ENCODE measurements at places on chromosomes 5 and 9.
A peak's percentile ranks its signal among the peaks of the same experiment; 100 is the strongest.

DNA sequence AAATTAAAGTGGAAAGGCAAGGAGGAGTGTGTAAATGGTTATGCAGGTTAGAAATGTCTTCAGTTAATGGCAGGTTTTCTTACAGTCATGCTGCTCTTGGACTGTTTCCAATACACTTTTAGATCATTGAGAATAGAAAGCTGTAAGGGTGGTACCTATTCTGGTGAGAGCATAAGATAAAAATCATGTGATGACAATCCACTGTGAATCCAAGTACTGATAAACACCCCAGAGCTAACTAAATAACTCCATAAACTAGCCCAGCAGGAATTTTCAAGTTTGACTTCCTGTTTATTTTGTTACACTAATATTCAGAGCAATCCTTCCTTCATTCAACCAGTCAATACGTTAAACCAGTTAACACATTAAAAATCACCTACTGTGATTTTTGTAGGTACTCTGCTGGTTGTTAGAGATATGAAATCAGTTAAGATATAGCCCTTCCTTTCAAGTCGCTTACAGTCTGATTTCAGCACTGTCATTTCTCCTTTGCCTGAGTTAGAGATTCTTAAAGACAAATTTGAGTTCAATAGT lies 22.6 kb downstream of the VCAN start:
- DNase-seq: no peak

DNA sequence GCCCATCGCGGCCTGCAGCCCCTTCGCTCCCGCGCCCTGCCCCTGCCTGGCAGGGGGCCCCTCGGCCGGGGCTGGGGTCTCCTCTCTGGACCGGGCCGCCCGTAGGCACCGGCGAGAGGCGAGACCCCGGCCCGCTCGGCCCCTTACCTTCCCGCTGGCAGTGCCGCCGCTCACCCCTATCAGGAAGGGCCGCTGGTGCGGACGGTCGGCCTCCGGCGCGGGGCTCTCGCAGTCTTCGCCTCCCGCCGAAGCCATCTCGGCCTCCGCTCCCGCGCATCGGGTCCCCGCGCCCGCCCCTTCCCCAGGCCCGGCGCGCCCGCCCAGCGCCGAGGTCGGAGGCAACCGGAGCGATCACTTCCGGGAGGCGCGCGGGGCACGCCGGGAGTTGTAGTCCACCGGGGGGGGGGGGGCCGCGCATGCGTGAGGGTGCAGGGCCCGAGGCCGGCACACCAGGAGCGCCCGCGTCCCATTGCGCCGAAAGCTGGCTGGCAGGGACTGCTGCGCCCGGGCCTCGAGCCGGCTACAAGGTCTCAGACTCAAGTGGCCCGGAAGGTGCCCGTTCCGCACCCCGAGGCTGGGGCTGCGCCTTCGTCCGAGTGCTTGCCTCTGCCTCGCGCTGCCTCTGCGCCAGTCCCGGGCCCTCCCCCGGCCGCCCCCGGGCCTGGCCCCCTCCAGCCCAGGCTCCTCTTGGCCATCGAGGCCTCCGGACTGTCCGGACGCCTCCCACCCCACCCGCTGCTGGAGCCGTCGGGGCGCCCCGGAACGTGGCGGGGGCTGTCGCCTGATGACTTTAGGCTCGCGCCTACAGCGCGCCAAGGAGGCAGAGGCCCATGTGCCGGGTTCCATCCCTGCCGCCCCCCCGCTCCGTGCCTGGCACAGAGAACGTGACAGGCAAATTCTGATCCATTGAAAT lies at the start of gene UCK1:
Gene UCK1, minus strand, starts transcription at position 344 of the 913 bp plus-strand sequence. Its CDS starts 89 bp downstream, at position 255.
- peak; percentile 72 for DNase-seq

DNA sequence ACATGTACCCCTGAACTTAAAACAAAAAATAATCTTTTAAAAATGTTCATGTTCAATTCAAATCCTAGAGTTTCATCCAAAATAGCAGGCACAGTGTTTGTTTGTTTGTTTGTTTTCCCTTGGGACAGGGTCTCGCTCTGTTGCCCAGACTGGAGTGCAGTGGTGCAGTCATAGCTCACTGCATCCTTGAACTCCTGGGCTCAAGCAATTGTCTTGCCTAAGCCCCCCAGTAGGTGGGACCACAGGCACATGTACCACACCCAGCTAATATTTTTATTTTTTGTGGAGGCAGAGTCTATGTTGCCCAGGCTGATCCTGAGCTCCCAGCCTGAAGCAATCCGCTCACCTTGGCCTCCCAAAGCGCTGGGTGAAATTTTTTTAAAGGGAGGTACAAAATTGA lies 5.0 kb upstream of the POLR1E start:
- DNase-seq: no peak

GRCh38 chr9:85038061-85038460 lies 368.5 kb downstream of the NTRK2 start:
- no peak for DNase-seq

DNA sequence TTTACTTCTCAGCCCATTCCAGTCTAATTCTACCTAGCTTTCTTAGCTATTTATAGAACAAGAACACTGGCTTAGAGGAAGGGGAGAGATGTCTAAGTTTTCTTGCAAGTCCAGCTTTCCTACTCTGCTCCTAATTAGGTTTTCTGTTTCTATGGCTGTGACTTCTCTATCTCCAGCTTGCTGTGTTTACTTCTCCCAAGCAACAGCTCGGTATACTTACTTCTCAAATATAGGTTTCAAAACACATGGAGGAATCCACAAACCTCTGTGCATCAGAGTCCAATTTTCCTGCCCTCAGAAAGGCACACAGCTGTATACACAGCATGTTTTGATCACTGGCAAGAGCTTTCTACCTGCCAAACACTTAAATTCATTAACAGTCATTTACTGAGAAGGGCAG lies 17.4 kb upstream of the HMGCR start:
- no peak for DNase-seq

DNA sequence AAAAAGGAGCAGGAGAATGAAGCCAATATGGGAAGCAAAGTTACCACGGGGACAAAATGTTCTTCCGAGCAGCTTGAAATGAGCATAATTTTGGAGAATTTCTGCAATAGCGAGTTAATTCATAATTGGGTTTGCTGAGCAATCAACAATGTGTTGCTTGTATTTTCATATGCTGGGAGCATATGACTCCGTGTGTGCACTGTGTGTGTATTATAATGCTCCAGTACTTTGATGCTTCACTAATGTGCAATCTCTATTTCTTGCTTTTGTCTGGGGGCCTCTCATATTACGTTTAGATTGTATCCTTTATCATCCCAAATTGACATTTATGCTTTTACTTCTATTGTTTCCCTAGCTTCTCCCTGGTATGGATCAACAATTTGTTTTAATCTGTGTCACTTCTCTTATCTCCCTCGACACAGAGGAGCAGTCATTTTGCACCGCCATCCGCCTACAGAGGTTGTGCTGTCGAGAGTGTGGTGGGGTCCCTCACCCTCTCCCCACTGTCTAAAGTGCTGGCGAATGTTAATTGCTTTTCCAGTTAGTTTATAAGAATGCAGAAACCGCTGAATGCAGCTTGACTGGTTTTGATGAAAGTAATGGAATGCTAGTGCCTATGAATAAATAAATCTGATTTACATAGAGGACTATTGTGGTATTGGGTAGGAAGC lies 372.5 kb upstream of the WWC1 start:
- DNase-seq: no peak

DNA sequence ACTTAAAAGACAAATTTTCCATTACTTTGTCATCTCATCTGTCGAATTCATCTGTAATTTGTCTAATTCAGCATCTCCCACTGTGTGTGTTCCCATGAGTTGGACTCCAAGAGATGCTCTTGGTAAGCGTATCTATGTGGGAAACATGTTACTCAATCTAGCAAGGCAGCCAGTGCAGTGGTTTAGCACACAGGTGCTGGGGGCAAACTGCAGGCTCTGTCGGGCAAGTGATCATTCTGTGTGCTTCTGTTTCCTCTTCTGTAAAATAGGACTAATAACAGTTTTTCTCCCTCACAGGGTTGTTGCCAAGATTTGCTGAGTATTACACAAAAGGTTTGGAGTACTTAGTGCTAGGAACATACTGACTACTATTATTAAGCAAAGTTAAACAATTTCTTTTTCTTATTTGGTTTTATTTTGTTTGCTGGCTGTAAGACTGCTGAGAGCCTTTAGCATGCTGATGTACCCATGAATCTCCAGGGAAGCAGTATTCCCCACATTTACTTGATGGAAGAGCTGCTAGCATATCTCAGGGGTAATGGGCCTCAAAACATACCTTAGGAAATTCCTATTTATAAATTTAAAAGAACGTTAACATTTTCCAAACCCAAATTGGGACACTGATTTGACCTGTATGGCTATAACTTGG lies 709 bp upstream of the GAPT start:
- DNase-seq: no peak

DNA sequence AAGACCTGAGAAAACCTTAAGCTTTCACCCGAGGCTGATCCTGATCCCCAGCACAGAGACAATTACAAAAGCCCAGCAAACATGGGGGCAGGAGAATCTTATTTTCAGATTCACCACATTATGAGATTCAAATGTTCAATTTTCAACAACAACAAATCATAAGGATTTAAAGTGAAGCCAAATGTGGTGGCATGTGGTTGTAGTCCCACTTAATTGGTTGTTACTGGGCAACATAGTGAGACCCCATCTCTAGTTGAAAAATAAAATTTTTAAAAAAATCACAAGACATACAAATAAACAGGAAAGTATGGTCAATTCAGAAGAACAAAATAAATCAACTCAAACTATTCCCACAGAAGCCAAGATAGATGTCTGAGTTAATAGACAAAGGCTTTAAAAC lies 3.9 kb upstream of the RABGAP1 start:
- no peak for DNase-seq

DNA sequence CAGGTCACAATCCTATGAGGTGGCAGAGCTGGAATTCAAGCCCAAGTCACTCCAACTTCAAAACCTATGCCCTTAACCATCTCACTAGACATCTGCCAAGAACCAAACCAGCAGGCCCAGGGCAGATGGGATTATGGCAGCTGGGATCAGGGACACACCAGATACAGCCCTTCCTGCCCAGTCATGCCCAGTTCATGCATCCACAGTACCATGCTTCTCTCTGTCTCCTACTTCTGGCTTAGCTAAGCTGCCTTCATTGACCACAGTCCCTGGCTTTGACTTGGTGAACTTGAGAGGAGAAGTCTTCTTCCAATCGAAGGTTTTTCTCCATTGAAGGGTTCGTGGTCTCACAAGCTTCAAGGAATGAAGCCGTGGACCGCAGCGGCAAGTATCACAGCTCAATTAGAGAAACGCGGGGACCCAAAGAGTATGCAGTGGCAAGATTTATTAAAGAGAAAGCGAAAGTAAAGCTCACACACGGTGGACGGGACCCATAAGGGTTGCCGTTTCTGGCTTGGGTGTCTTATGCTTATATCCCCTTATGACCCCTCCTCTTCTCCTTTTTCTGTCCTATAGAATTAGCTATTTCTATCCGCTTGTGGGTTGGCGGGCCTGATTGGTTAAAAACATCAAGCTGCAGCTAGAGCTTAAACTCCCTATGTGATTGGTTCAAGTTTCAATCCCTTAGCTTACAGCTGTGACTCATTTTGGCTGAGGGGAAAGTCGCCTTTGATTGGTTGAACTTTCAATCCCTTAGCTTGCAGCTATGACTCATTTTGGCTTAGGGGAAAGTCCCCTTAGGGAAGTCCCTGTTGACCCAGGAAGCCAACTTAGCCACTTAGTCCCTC lies 101.2 kb downstream of the TRIM36 start:
- DNase-seq: peak; percentile 1

DNA sequence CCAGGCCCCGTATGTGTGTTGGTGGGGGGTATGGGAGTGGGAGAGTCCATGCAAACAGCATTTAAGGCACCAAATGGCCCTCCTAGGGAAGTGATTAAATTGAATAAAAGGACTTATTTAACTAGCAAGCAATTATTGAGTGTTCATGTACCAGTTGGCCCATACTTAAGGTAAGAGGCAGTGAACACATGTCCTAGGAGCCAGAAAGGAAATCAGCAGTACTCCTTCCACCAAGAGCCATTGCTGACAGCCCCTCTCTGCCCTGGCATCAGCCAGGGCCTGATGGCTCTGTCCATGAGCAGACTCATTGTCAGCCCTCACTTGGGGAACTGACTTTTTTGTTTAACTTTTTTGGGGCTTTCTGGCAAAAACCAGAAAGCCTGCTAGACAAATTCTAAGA lies 10.4 kb upstream of the SHROOM1 start:
- DNase-seq: no peak

GRCh38 chr5:36658038-36658756 lies 51.8 kb downstream of the SLC1A3 start:
- DNase-seq: no peak

DNA sequence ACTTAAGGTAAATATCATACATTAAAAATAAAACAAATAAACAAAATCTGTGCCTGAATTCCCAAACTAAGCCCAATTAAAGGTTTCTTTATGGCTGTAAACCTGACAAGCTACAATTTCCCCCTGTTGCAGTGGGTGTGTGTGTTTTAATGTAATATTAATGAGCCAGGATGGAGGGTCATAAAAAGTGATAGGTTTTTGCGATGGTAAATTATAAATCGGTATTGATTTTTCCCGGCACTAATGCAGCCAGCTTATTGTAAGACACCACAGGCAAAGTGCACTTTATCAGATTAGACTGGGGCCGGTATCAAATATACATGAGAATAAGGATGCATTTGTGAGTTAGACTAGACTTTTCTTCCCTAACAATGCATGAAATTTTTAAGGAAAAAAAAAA lies 120.4 kb downstream of the EBF1 start:
- DNase-seq: no peak

DNA sequence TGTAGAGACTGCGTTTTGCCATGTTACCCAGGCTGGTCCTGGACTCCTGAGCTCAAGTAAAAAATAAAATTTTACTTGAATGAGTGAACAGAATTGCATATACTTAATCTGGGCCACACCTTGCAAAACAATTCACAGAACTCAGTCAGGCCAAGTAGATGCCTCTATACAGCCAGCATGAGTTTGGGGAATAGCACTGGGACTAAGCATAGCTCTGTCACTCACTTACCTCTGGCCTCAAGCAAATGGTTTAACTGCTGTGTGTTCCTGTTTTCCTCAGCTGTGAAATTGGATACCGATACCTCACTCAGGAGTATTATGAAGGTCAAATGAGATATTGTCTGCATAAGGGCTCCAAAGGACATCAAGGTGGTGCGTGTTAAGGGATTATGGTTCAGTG lies 10.9 kb upstream of the FRMPD1 start:
- no peak for DNase-seq

GRCh38 chr9:129988607-129989361 lies 54.2 kb downstream of the FNBP1 start:
- DNase-seq: peak; percentile 33

GRCh38 chr9:72292256-72292682 lies 72.7 kb downstream of the ZFAND5 start:
- DNase-seq: no peak

GRCh38 chr9:81531511-81531910 lies 157.8 kb downstream of the TLE1 start:
- DNase-seq: no peak
